Foreskin melanocyte (primary cell): ENCODE measurements at places on chromosomes 6 and 20.

DNA sequence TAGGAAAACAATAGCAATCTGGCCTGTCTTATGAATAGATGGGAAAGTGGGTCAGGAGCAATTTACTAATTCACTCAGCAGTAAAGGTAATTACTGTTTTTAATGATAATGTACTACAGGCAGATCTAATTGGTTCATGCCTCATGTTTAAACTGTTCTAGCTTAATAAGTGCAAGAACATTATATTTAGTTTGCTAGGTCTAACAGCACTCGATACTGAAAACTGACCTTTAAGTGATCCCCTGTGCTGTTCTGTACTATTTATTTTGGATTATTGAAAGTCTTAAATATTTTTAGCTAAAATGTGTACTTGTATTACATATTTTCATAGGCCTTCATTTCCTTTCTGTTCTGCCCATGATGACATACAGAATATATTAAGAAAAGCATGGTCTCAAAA, 998.0 kb upstream of the GJE1 start:
- DNase-seq: no peak

GRCh38 chr6:139640448-139640847, 266.0 kb upstream of the CITED2 start:
- DNase-seq: peak; percentile 15

DNA sequence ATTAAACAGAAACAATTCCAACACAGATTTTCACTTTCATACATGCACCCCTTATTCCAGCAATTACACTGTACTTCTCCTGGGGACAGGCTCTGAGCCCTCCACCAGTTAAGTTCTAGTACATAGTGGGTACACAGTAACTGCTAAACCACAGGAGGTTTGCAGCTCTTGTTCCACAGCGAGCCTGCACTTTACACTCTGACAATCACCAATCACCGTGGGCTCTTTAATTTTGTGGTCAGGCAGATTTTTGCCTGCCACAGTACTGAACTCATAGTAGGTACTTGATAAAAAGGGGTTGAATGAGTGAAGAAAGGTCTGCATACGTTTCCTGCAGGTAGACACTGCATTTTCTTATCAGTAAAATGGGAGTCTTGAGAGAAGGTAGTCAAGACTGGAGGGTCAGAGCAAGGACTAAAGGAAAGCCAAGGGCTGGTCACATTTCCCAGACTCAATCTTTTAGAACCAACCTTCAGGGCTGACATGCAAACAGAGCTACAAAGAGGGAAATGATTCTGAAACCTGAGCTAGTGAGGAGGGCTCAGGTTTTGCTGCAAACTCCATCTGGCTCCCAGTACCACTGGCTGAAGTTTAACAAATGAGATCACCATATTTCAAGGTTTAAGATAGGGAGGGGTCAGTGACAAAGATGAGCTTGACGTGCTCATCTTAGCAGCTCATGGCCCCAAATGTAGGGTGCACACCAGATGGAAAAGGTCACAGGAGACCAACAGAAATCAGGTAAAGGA, 404.6 kb downstream of the BTBD9 start:
- no peak for DNase-seq

DNA sequence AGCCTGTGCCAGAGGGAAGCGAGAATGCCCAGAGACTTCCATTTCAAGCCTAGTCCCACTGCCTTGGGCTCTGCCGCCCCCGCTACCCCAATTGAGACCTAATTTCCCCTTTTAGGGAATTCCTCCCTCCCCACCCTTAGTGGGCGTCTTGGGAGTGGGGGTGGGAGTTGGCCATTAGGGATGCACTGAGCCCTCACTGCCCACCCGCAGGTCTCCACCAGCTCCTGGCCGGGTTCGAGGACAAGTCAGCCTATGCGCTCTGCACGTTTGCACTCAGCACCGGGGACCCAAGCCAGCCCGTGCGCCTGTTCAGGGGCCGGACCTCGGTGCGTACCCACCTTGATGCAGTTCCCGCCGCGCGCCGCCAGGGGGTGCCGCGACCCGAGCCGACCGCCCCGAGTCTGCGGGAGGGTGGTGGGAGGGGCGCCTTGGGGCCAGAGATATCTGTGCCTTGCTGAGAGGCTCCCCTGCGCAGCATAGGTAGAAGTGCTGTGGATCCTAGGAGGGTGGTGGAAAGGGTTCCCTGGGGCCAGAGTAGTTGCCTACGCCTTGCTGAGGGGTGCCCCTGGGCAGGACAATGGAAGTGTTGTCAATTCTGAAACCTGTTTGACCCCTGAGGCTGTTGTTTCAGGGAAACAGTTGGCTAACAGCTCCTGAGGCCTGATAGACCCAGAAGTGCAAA, 9.2 kb downstream of the ITPA start:
- no peak for DNase-seq

DNA sequence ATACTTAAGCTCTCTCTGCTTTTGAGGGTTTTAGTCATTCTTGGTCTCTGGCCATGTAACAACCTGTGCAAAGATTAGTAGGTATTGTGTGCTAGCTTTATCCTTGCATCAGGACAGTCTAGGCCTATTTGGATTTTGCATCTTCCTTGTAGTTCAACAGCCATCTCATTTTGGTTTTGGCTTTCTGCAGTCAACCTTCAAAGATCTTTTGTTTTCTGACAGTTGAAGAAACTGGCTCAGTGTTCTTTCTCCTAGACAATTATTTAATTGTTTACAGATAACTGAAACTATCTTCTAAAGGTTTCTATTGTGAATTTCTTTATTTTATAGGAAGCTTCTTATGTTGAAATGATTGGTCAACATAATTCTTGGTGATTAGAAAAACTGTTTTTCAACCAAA, 307.5 kb downstream of the CDKAL1 start:
- DNase-seq: peak; percentile 48

DNA sequence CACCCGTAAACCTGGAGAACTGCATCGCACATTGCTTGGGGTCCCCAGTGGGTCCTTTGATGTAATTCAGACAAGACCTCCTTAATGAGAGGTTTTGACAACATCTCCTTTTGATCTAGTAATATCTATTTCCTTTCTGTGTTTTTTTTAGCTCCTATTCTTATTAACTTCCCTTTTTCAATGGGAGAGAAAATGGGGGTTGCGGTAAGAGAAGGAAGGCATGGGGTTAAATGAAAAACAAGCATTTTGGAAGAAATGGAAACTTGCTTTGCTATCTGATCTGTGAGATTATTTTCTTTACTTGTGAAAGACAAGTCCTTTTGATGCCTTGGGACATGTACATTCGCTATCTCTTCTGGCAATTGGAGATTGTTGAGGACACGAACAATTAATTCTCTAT, 418.6 kb upstream of the MAN1A1 start:
- no peak for DNase-seq

DNA sequence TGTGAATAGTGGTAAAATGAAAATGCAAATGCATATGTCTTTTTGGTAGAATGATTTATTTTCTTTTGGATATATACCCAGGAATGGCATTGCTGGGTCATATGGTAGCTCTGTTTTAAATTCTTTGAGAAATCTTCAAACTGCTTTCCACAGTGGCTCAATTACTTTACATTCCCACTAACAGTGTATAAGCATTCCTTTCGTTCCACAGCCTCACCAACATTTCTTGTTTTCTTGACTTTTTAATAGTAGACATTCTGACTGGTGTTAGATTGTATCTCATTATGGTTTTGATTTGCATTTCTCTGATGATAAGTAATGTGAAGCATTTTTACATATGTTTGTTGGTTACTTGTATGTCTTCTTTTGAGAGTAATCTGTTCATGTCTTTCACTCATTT, 144.0 kb downstream of the SIM1 start:
- no peak for DNase-seq
